HFFc6 (cell line): ENCODE measurements at places on chromosomes 12 and 14.

GRCh38 chr12:72610854-72611358, 338.7 kb downstream of the TRHDE start:
- no peak for DNase-seq

GRCh38 chr12:68871921-68872320, 61.0 kb downstream of the CPM start:
- DNase-seq = no peak

DNA sequence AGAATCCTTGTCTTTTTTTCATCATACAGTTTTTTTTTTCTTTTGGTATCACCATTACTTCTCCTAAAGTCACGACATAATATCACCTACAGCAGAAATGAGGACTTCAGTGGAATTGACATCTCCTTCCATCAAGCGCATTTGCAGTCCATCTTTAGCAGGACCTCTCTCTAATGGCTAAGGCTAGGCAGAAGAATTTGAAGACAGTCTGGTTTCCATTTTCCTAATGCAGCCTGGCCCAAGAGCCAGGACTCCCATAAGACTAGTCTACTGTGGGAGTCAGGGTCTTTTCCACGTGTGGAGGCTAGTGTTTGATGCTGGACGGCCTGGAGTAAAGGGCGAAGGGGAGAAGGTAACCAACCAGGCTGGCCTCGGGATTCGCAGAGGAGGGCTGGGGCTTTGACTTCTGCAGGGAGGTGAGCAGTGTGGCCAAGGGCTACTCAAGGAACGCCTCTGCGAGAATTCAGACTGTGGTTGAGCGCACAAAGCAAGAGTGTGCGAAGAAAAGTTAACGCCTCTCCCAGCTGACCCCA, 769 bp upstream of the ZNF740 start:
- no peak for DNase-seq

DNA sequence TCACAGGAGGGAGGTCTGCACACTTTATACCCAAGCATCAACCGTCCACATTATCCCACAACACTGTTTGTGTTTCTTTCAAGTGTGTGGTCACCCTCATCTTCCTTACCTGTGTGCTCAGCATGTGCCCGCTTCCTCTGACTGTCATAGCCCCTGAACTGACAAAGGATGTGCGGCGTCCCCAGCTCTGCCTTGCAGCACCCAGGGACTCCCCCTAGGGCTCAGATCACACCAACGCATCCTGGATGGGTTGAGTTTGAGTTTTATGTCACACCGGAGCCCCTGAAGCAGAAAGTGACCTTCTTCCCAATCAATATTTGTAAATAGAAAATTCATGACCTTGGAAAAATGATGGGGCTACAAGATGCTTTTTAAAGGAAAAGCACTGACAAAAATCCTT, 770.7 kb upstream of the TMEM132C start:
- DNase-seq = no peak

DNA sequence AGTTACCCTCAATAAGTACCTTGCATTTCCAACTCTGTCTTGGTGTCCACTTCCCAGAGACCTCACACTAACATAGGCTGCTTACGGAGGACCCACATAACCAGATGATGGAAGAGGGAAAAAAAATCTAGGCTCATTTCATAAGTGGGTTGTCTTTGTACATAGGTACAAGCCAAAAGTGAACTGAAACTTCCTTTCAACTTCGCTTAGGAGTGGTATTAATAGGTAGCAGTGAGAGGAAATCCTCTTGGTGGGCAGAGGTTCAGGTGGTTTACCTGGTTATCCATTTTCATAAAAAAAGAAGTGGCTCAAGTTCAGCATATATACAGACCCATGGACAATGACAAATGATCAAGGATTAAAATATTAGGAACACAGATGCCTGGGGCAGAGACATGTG, 35.8 kb upstream of the RNU6-7 start:
- DNase-seq = no peak

- DNase-seq = peak; percentile 53
These were observed 112.3 kb upstream of the KRR1 start for GRCh38 chr12:75623631-75624154.

DNA sequence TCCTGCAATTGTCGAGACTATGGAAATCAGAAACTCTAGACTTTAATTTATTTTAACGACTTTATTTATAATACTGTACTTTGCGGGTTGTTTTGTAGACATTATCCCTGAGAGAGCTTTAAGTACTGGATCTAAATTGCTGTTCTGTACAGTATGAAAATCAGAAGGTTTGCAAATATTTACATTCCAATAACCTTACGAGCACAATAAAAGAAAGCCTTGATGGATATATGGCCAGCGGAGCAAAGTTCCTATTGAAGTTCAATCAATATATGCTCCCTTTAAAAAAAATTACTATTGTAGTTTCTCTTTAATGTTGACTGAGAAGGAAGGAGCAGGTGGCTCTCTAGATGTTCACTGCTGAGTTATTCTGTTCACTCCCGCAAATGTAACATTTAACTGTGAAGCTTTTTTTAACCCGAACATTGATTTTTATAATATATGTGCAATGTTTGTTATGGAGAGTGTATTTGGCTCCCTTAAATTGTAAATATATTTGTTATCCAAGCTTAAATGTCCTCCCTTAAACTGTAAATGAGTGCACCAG, 235.3 kb downstream of the PLCZ1 start:
- DNase-seq = no peak

DNA sequence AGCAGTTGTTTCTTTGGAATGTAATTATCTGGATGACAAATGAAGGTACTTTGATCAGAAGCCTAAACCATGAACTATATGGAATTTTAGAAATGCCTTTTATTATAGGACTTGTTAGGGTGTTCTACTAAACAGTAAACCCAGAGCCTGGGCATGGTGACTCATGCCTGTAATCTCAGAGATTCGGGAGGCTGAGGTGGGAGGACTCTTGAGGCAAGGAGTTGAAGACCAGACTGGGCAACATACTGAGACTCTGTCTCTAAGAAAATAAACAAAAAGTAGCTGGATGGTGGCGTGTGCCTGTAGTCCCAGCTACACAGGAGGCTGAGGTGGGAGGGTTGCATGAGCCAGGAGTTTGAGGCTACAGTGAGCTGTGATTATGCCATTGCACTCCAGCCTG, 23.9 kb downstream of the PALS1 start:
- DNase-seq = peak; percentile 16

- no peak for DNase-seq
These were observed 274.7 kb downstream of the ZFP36L1 start for GRCh38 chr14:68518166-68518565.

DNA sequence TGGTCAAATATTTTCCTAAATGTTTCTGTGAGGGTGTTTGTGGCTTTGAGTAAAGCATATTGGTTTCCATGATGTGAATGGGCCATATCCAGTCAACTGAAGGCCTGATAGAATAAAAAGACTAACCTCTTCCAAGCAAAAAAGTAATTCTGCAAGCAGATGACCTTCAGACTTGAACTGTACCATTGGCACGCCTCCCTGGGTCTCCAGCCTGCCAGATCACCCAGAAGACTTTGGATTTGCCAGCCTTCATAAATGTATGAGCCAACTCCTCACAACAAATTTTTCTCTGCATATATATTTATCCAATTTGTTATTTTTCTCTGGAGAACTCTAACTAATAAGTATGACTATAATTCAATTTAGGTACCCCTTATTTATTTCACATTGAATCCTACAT, 190.3 kb downstream of the KIF21A start:
- DNase-seq = no peak

DNA sequence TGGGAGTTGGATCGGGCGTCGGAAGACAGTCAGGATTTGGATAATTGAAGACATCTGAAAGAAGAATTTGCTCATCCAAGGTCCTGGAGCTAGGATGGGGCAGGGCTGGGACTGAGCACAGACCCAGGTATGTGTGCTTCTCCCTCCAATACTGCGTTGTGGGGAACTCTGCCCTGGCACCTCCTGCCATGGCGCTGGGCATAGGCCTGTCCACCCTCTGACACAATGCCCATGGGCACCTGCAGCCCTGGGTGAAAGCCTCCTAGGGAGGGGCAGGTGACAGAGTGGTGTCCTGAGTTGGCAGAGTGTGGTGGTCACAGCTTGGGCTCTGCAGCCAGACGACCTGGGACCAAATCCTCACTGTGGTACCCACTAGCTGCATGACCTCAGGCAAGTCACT, 53.3 kb downstream of the CALM1 start:
- no peak for DNase-seq

DNA sequence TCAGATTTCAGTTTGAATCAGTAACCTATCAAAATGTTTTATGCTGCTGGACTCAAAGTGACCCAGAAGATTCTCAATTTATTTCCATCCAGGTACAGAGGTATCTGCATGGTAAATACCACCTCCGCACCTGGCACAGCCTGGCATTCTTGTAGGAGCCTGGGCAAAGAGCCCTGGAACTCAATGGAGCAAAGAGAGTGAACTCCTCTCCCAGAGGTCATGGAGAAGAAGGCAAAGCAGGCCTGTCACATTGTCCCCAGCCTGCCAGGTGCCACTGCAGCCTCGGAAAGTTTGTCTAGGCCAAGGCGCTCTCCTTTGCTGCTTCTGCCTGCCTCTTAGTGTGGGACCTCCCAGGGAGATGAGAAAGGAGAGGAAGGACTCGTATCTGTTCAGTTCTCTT, 319.8 kb downstream of the ZFP36L1 start:
- no peak for DNase-seq

GRCh38 chr12:25761356-25761755, 197.1 kb upstream of the RASSF8 start:
- DNase-seq = no peak

DNA sequence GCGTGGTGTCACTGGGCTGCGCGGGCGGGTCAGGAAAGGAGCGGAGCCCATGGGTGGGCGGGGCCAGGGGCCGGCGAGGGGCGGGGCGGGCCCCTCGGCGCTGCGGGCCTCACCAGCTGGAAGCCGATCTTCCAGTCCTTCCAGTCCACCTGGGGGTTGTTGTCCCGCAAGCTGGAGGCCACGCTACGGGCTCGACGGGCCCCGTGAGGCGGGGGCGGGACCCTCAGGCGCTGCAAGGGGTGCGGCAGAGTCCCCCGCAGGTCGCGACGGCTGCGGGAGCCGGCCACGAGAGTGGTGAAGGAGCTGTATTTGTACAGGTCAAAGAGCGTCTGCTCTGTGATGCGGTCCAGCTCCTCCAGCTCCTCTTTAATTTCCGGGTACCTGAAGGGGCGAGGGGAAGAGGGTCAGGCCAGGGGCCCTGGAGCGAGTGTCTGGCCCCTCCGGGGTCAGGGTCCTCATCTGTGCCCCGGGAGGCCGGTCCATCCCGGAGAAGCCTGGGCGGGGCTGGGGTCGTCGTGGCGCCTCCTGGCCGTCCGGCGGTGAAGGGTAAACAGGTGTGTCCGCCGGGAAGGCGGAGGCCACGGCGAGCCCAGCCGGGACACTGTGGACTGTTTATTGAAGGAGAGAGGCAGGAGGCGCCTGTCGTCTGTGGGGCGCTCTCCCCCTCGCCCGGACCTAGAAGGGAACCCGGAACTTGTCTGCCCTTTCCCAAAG, 11.9 kb downstream of the SCNN1A start:
- no peak for DNase-seq

DNA sequence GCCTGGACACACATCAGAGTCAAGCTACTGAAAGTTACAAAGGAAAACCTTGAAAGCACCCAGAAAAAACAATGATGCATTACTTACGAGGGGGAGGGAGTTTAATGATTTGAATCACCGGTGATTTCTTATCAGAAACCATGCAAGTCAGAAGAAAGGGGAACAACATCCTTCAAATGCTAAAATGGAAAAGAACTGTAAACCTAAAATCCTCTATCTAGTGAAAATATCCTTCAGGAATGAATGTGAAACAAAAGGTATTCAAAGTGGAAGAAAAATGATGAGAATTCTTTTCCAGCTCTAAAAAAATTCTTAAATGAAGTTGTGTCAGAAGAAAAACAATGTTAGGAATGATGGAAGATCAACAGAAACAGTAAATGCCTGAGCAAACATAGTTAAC, 16.8 kb downstream of the SCAF11 start:
- peak; percentile 42 for DNase-seq

DNA sequence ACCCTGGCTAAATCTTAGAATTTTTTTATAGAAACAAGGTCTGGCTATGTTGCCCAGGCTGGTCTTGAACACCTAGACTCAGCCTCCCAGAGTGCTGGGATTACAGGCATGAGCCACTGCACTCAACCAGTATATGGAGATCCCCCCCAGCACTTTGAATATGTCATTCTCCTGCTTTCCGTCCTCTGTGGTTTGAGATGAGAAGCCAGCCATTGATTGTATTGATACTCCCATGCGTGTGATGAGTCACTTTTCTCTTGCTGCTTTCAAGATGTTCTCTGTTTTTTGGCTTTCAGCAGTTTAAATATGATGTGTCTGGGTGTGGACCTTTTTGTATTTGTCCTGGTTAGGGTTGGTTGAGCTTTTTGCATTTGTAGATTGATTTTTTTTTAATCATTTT, 75.2 kb upstream of the DNM1L start:
- DNase-seq = peak; percentile 4

- DNase-seq = no peak
These were observed 4.2 kb upstream of the FGF6 start for GRCh38 chr12:4449851-4450221.

DNA sequence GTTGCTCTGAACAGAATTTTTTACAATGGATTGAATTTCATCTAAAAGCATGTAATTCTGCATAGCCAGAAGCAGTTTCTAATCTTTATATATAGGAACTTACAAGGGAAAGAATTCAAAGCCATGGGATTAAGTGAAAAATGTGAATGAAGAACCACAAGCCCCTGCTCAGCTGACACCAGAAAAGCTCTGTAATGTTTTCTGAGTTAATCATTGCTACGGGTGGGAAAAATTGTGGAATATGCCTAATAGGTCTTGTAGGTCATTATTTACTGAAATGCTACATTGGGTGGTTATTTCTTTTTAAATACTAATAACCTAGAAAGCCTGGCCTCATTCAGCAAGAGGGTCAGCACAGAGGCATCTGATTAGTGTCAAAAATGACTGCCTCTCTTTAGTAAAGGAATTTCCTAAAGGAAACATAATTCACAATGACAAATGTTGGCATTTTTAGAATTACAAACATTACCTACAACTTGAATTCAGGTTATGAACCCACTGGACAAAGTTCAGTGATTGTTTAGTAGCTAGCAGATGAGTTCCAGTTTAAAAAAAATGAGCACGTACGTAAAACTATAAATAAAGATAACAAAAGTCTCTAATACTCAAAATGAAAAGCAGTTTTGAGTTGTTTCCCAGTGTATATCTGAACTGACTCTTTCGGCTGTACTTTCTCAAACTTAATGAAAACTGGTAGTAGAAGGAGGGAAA, 75.3 kb downstream of the BMP4 start:
- DNase-seq = peak; percentile 66

DNA sequence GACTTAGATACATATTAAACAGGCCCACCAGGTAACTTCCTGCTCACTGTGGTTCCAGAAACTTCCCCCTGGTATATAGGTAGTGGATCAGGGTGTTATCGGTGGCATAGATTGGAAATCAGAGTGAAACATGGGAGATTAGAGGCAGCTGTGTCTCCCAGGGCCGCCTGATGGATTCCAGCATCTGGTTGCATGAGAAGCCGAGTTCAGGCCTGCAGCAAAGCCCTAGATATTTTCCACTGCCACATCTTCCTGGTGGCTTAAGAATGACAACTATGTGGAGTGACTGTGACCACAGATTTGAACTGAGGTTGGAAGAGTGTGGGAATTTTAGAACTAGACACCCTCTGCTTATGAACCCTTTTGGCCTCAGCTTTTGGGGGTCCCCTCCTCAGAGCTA, 184.8 kb upstream of the NTF3 start:
- no peak for DNase-seq

GRCh38 chr12:94309373-94309772, 150.3 kb downstream of the CEP83 start:
- DNase-seq = no peak
